Skin of body (tissue), 3 donors: ENCODE measurements at places on chromosomes 7 and 10. TPM values are rescaled to one million over a fixed set of nuclear protein-coding genes. Genes with fewer than 3 reads are reported as not detected.

GRCh38 chr10:116589926-116590325 is 833 bp upstream of the PNLIPRP1 start:
- no peak for DNase-seq

GRCh38 chr10:75352650-75353049 is 48.9 kb downstream of the ZNF503 start:
- no peak for DNase-seq

DNA sequence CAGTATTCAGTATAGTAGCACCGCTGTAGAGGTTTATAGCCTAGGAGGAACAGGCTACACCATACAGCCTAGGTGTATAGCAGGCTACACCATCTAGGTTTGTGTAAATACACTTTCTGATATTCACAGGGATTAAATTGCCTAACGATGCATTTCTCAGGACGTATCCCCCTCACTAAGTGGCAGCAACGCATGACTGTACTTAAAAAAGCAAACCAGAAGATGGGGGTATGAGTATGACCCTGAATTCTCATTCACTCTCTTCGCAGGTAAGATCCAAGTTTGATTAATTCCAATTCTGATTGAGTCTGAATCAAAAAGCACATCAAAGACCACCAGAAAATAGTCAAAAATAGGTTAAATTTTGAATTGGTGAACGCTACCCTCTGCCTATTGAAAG is 972 bp downstream of the ORC5 start:
- no peak for DNase-seq

DNA sequence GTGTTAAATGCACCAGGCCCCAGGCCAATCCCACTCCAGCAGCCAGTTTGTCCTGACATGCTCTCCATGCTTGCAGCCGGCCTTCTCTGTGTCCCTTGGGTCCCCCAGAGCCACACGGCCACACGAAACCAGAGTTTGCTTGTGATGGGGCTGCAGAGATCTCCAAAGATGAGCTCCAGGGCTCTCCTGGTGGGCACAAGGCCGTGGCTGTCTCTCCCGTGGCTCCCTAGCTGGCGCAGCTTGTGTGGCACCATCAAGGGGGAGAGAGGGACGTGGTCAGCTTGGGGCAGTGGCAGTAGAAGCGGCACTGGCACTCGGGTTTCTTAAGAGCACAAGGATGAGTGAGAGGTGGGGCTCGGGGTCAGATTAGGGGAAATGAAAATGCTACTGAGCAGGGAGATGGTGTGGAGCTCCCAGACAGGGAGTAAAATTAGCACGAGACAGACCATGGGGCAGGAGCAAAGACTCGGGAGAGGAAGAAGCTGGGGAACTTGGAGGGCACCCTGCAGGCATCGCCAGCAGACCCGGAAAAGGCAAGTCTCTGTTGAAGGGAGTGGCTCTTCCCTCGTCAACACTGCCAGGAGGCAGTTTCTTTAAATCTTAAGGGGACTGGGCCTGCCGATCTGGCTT is 572.5 kb upstream of the FOXK1 start:
- no peak for DNase-seq

- DNase-seq: no peak
Measured at GRCh38 chr10:59857049-59857448, 49.3 kb downstream of the CCDC6 start.

DNA sequence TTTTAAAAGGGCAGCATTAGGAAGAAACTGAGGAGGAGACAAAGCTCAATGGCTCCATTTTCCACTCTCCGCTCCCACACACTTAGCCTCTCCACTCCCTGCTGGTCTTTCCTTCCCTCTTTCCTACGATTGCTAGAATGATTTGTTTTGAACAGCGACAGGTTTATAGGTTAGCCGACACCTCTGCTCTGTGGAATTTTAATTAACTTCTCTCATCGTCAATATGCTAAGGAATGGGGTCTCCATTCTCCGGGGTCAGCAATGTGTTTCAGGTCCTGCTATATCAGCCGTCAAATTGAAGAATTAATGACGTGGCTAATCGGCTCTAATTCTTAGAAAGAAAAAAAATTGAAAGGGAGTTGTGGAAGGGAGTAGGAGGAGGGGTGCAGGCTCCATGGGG is 28.9 kb downstream of the FBXW4 start:
- DNase-seq: no peak

GRCh38 chr10:17427201-17427600 is 27.2 kb downstream of the ST8SIA6 start:
- DNase-seq: no peak

GRCh38 chr10:105615715-105616365 is 974.8 kb downstream of the SORCS3 start:
- DNase-seq: no peak

GRCh38 chr7:18338910-18339523 is 156.5 kb upstream of the HDAC9 start:
- no peak for DNase-seq

DNA sequence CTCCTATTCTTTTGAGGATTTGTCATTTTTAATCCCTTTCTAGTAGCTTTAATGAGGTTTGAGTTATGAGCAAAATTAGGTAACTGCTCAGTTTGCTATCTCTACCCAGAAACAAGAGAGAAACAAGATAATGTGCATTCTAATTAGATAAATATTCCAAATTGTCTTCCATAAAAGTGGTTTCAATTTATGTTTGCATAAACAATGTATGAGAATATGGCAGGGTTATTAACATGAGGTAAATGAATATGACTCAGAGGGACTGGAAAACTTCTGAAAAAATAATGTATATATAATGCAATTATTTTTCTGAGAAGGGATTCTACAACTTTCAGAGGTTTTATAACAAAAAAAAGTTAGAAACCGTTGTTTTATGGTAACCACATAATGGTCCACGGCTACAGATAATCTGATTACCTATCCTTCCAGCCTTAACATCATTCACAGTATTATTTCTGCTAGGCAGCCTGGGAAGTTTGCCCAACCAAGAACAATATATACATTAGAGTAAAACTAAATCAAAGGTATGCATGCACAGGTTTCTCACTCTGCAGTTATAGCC is 101.2 kb downstream of the CRPPA start:
- DNase-seq: no peak

DNA sequence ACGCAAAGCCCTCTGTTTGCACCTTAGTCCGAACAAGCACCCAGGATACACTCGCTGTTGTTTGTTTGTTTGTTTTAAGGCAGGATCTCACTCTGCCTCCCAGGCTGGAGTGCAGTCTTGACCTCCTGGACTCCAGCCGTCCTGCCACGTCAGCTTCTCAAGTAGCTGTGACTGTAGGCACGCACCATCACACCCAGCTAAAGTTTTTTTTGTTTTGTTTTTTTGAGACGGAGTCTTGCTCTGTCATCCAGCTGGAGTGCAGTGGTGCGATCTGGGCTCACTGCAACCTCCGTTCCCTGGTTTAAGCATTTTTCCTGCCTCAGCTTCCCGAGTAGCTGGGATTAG is 76.8 kb downstream of the CTBP2 start:
- DNase-seq: no peak

- DNase-seq: no peak
Measured at GRCh38 chr7:7354674-7355073, 172.3 kb downstream of the C1GALT1 start.

GRCh38 chr10:92839191-92840085 is 8.9 kb upstream of the EXOC6 start:
- peak; percentile 24 for DNase-seq

DNA sequence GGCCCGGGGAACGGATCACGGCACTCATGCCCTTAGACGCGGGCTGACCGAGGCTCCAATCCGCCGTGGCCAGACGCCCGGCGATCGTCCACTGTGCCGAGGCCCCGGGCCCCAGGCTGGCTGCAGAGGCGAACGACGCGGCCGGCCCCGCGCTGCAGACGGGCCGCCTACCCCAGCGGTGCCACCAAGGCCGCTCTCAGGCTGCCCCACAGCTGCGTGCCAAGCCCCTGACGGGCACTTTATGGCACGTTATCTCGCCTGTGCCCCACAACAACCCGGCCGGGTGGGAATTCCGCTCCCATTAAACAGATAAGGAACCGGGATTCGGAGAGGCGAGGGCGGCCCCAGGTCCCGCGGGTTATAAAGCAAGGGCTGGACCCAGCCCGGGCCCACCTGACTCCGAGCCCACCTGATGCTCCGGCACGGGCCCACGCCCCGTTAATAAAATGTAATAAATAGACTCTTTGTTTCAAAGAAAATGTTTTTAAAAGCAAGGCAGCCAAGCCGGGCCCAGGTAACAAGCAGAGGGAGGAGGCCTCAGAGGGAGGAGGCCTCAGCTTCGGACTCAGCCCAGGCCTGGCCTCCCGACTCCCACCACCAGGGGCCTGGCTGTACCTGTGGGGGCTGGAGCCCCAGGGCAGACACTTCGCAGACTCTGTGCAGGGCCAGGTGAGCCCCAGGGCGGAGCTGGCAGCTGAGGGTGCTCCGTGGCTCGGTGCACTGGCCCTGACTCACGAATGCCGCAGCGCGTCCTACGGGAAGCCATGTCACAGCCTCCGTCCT is 79.7 kb downstream of the FOXL3 start:
- no peak for DNase-seq

Gene NEBL
- total RNA-seq: 29.3 TPM

Gene VIPR2
- total RNA-seq: 0.99 TPM

Gene AZGP1
- 39.4 TPM for total RNA-seq

Gene OGA
- 217 TPM for total RNA-seq

Gene SYNPO2L
- 2.8 TPM for total RNA-seq

Gene DYNC1I1
- 1.1 TPM for total RNA-seq

Gene HTR7
- total RNA-seq: 0.30 TPM
